ENCODE measurements at places on chromosomes 3 and 15. TPM values are rescaled to one million over a fixed set of nuclear protein-coding genes. Genes with fewer than 3 reads are reported as not detected.

GRCh38 chr15:84112025-84112424 is 123.5 kb upstream of the GOLGA6L4 start:
- DNase-seq, result no peak
- H3K27me3 ChIP-seq, result peaks cover 34% of the 10 kb centered on the region
- H3K4me1 ChIP-seq, result no peaks in the 10 kb centered on the region
- H3K36me3 ChIP-seq, result no peaks in the 10 kb centered on the region
- H3K27ac ChIP-seq, result no peak overlapping the region
- no peak overlapping the region for H3K4me3 ChIP-seq

GRCh38 chr15:99704444-99704838 is 28.8 kb downstream of the LYSMD4 start:
- H3K27me3 ChIP-seq, result no peaks in the 10 kb centered on the region
- peaks cover 6% of the 10 kb centered on the region for H3K36me3 ChIP-seq
- H3K4me1 ChIP-seq, result peaks cover 23% of the 10 kb centered on the region
- H3K4me3 ChIP-seq, result no peak overlapping the region

DNA sequence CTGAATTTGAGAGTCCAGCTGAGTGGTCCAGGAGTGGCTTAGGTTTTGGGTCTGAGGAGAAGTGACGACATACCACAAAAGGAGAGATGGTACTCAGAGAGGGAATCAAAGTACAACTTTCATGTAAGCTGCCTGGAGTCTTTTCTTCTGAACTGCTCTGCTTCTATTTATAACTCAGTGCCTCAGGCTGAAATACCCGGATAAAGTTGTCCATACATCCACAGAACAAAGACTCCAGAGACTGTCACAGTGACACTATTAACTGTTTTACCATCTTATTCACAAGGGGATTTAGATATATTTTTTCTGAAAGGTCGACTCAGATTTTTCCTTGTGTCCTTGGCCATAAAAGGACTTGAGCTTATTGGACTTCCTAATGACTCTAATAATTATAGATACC is 264.3 kb upstream of the DNAJC19 start:
- no peaks in the 10 kb centered on the region for H3K4me1 ChIP-seq
- H3K36me3 ChIP-seq, result no peaks in the 10 kb centered on the region
- no peaks in the 10 kb centered on the region for H3K27me3 ChIP-seq
- no peak overlapping the region for H3K4me3 ChIP-seq
- no peak overlapping the region for H3K27ac ChIP-seq

The DUOX2 gene
- not detected for total RNA-seq

All from T-helper 17 cell (primary cell).